RWPE2 (cell line): ENCODE measurements at places on chromosomes 16 and 17.
A peak's percentile ranks its signal among the peaks of the same experiment; 100 is the strongest.

DNA sequence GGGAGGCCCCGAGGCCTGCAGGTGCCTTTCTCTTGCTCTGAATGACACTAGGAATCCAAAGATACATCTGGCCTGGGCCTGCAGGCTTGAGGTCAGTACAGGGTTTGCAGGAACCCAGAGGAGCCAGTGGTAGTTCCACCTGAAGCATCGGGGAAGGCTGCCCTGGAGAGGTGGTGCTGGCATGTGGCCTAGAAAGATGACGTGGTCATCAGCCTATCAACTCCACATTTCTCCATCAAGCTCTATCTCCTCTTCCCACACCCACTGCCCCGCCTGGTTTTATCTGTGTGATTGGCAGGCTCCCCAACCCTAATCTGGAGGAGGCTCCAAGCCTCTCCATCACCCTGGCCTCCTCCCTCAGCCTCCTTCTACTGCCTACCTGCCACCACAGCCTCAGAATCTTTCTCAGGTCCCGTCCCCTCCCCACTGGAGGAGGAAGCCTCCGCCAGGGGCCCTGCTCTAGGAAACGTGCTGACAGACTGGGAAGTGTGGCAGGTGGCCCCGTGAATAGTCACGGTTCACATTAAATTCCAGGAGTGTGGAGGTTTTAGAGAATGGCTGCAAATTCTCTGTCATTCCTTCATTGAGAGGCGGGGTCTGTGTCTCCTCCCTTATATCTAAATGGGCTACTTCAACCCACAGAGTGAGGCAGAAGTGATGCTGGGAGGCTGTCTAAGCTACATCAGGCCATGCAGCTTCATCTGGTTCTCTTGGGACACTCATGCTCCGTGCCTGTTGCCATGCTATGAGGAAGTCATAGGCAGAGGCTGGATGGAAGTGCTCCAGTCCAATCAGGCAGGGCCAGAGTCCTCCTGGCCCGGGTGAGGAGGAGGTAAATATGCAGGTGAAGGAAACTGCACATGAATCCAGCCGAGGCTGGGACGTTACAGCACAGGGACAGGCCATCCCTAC lies 11.4 kb upstream of the MAP2K3 start:
- no peak overlapping the region for H3K27ac ChIP-seq
- H3K36me3 ChIP-seq: no peaks in the 10 kb centered on the region
- DNase-seq: no peak
- no peak overlapping the region for H3K4me3 ChIP-seq
- H3K4me1 ChIP-seq: peaks cover 2% of the 10 kb centered on the region

- no peaks in the 10 kb centered on the region for H3K27me3 ChIP-seq
- peak overlapping the region; percentile 90 for H3K27ac ChIP-seq
- no peak for DNase-seq
- peaks cover 87% of the 10 kb centered on the region for H3K36me3 ChIP-seq
Measured at GRCh38 chr17:28346746-28347246, 10.5 kb downstream of the POLDIP2 start.

DNA sequence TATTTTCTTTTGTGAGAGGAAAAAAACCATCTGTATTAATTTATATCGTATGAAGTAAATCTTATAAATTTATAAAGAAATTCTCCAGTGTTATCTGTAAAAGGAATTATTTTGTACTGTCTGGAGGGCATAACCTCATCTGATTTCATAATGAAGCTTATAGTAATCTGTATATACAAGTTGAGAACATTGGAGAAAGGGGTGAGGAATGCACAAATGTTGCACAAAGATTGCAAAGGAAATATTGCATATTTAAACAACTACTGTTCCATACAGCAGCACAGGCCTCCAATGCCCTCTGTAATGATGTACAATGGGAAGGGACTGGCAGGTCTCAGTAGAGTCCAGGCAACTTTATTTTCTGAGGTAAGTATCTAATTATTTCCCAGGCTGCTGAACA lies 50.8 kb upstream of the KCNJ16 start:
- no peak for DNase-seq
- H3K36me3 ChIP-seq: no peaks in the 10 kb centered on the region
- H3K27ac ChIP-seq: no peak overlapping the region
- no peaks in the 10 kb centered on the region for H3K27me3 ChIP-seq
- no peak overlapping the region for H3K4me3 ChIP-seq

GRCh38 chr17:72134608-72135394 lies 14.0 kb downstream of the SOX9 start:
- H3K4me3 ChIP-seq: no peak overlapping the region
- no peak overlapping the region for H3K27ac ChIP-seq
- H3K27me3 ChIP-seq: no peaks in the 10 kb centered on the region
- no peak for DNase-seq
- H3K36me3 ChIP-seq: no peaks in the 10 kb centered on the region

DNA sequence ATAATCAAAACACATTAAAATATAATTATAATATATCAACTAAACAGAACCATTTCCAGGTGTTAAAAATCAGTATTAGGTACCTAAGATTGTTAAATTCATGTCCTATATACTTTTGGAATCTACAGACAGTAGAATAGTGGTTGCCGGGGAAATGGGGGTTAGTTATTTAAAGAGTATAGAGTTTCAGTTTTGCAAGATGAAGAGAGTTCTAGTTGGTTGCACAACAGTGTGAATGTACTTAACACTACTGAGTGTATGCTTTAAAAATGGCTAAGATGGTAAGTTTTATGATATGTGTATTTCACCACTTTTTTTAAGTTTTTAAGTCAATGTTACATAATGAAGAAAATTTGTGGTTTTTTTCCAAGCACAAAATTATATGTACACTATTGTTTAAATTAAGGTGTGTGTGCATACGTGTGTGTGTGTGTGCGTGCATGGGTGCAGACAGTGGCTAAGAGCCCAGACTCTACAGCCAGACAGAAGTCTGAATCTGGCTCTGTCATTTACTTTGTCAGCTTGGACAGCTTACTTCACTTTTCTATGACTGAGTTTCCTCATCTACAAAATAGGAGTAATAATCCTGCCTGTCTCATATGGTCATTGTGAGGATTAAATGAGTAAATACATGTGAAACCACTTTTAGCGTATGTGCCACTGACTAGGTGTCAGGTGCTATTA lies 25.3 kb upstream of the PHAF1 start:
- H3K27ac ChIP-seq: no peak overlapping the region
- DNase-seq: no peak
- no peaks in the 10 kb centered on the region for H3K27me3 ChIP-seq
- no peaks in the 10 kb centered on the region for H3K4me1 ChIP-seq
- H3K36me3 ChIP-seq: peaks cover 37% of the 10 kb centered on the region

GRCh38 chr16:72428681-72429376 lies 256.9 kb upstream of the PMFBP1 start:
- H3K4me1 ChIP-seq: no peaks in the 10 kb centered on the region
- H3K4me3 ChIP-seq: no peak overlapping the region
- H3K36me3 ChIP-seq: peaks cover 10% of the 10 kb centered on the region; the same call in 1 of the 2 replicates
- no peak for DNase-seq
- no peaks in the 10 kb centered on the region for H3K27me3 ChIP-seq

- H3K27ac ChIP-seq: peak overlapping the region; percentile 57
- H3K4me1 ChIP-seq: peaks cover 37% of the 10 kb centered on the region
- peak; percentile 82 for DNase-seq
- no peaks in the 10 kb centered on the region for H3K27me3 ChIP-seq
- H3K4me3 ChIP-seq: no peak overlapping the region
Measured at GRCh38 chr16:48126801-48127644, 28.8 kb downstream of the ABCC12 start.

DNA sequence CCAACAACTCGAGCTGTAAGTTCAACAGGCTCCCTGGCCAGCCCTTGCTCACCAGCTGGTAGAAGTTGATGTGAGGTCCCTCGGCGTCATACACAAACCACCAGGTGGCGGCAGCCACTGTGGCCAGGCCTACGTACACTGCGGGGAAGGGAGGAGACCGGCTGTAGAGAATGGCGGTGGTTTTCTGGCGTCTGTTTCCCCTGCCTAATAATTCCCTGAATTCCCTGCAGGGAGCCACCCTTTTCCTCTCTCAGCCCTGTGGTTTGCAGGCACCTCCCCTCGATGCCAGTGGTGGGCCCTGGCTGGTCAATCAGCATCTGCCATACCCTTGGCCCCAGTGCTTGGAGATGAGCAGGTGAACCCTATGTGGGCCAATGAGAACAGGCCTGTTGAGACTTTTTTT lies 18.9 kb upstream of the P2RX1 start:
- H3K27me3 ChIP-seq: no peaks in the 10 kb centered on the region
- H3K36me3 ChIP-seq: no peaks in the 10 kb centered on the region
- H3K4me3 ChIP-seq: no peak overlapping the region
- DNase-seq: no peak
- no peaks in the 10 kb centered on the region for H3K4me1 ChIP-seq
- H3K27ac ChIP-seq: no peak overlapping the region

DNA sequence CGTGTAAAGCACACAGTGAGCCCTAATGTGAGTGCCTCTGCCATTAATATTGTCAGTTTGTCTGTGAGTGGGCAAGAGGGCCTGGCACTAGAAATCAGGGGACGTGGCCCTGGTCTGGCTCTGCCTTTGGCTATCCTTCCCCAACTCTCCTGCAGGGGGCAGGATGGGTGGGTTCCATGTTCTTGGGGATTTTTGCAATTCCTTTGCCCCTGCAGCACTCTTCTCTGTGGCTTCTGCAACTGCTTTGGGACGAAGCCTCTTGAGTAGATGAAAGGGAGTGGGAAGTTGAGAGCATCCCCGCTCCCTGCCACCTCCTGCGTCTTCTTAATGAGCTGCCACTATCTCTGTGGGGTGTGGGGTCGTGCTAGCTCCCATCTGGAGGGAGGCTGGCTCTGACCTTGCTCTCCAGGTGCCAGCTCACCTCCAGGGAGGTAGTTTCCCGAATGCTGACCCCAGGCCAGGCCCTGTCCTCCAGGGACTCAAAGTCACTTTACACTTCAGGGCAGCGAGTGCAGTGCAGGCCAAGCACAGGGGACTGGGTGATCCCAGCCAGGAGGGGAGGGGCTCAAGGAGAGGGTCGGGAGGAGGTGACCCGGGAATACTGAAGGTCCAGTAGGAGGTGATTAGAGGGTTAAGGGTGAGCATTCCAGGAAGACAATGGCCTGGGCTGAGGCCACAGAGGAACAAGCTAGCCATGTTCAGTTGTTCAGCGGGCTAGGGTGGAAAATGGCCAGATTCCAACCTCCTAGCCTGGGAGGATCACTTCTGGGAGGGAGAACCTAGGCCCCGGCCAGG lies 121.0 kb upstream of the NLRP1 start:
- no peaks in the 10 kb centered on the region for H3K4me1 ChIP-seq
- H3K4me3 ChIP-seq: no peak overlapping the region
- no peak overlapping the region for H3K27ac ChIP-seq
- H3K36me3 ChIP-seq: no peaks in the 10 kb centered on the region

GRCh38 chr17:59856859-59857794 lies 35.6 kb downstream of the TUBD1 start:
- H3K4me3 ChIP-seq: no peak overlapping the region
- H3K27ac ChIP-seq: peak overlapping the region; percentile 87
- DNase-seq: no peak
- no peaks in the 10 kb centered on the region for H3K27me3 ChIP-seq
- H3K36me3 ChIP-seq: peaks cover 10% of the 10 kb centered on the region

DNA sequence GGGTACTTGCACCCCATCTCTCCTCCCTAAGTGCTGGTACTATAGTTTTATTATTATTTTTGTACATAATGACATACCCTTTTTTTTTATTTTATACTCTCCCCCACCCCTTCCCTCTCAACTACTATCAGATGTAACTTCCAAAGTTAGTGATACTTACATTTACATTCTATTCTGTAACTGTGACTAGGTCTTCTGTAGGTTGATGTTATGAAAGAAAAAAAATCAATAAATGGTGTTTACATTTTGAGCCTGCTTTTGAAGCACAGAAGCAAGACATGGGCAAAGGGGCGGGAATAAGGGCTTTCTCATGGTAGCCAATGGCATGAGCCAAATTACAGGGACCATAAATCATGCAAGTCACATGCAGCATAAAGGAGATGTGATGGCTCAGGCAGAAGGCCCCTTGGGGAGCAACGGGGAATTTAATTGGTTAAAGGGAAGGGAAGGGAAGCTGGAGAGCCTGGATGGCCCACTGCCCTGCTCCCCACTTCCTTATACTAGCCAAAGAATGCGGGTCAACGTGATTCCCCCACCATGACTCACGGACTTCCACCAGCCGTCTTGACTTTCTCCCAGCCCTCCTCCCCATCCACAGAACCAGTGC lies 2.4 kb upstream of the ACSF2 start:
- H3K27ac ChIP-seq: peak overlapping the region; percentile 92
- H3K36me3 ChIP-seq: peaks cover 11% of the 10 kb centered on the region
- DNase-seq: peak; percentile 95
- H3K4me3 ChIP-seq: no peak overlapping the region

GRCh38 chr17:44905006-44906000 lies 6.1 kb upstream of the EFTUD2 start:
- H3K4me1 ChIP-seq: peaks cover 45% of the 10 kb centered on the region
- H3K27me3 ChIP-seq: no peaks in the 10 kb centered on the region
- no peaks in the 10 kb centered on the region for H3K36me3 ChIP-seq
- peak overlapping the region; percentile 70 for H3K27ac ChIP-seq

DNA sequence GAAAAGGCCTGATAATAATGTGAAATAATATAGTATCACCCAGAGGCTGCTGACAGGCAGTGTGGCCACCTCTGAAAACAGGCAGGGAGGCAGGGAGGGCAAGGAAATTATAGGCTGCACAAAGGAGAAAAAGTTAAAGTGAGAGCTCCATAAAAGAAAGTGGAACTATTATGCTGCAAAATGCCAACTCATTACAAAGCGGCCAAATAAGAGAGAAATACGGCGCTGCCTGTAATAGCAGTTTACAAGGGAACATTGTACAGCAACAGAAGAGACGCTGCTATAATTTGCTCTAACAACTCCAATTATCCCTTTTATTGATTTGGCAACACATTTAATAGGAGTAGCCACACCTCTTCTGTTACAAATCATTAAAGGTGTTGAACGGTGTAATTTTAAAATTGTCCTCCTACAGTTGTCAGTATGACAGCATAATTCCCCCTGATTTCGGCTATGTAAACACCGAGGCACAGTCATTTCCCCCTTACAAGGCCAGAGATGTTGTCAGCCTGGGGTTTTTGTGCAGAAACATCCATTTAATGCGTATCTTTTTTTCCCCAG lies 120.3 kb downstream of the MRM1 start:
- H3K4me3 ChIP-seq: no peak overlapping the region
- H3K27ac ChIP-seq: no peak overlapping the region
- no peak for DNase-seq
- no peaks in the 10 kb centered on the region for H3K36me3 ChIP-seq
- H3K27me3 ChIP-seq: peaks cover 8% of the 10 kb centered on the region

DNA sequence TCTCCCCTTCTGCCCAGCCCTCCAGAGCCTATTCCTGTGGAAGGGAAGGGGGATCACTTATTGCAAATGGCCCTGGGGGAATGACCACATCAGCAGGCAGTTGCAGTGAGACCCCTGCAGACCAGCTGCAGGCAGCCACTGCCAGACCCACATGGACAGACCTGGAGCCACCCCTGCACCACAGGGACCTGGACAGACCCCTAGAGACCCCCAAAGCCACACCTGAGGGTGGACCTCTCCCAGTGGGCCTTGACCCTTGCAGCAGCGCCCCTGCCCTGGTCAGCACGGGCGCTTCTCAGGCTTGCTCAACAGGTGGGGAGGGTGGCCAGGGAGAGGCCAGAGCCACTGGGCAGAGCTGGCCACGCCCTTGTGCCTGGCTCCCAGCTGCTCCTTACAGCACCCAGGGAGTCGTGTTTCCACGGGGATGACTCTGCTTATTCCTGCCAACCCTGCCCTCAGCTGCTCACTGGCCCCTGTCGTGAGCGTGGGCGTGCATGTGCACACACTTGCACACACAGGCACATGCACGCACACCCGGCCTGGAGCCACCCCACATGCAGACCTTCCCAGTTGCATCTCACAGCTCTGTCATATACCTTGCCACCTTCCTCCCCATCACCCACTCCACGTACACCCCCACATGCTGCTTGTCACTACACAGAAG lies 1.3 kb upstream of the SCN4A start:
- H3K27me3 ChIP-seq: no peaks in the 10 kb centered on the region
- no peak overlapping the region for H3K4me3 ChIP-seq
- no peak for DNase-seq
- peaks cover 19% of the 10 kb centered on the region for H3K4me1 ChIP-seq

GRCh38 chr17:44533533-44534246 lies 23.6 kb upstream of the FZD2 start:
- H3K4me1 ChIP-seq: no peaks in the 10 kb centered on the region
- DNase-seq: peak; percentile 87
- H3K27ac ChIP-seq: no peak overlapping the region
